HT1080 (cell line): ENCODE measurements at places on chromosomes 5 and 9. TPM values are rescaled to one million over a fixed set of nuclear protein-coding genes. Genes with fewer than 3 reads are reported as not detected.

IL3 gene
- total RNA-seq: not detected in 2 replicates

DNA sequence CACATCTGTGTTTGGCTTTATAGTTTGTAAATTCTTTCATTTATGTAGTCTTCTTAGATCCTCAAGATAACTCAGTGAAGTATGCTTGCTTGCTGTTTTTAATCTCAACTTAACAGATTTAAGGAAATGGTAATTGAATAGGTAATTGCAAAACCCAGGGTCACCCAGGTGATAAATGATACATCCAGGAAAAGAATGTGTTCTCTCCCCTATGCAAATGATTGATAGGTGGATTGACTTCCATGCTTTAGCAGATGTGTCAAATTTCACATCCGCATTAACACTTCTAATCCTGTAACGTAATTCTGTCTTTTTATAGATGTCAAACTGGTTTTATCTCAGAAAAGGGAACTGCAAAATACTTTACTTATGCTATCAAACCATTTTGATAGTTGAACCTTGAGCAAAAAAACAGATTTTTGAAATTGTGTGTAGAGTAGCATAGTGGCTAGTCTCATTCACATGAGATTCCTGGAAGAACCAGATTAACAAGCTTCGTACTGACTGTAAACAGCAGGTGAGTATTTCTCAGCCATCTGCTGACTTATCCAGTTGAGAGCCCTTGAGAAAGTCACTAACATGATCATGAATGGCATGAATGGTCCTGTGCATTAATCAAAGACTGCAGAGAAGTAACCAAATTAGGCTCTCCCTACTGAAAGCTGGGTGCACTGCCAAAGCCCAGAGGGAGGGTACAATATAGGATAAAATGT lies 86.7 kb upstream of the PAM start:
- DNase-seq: no peak

DNA sequence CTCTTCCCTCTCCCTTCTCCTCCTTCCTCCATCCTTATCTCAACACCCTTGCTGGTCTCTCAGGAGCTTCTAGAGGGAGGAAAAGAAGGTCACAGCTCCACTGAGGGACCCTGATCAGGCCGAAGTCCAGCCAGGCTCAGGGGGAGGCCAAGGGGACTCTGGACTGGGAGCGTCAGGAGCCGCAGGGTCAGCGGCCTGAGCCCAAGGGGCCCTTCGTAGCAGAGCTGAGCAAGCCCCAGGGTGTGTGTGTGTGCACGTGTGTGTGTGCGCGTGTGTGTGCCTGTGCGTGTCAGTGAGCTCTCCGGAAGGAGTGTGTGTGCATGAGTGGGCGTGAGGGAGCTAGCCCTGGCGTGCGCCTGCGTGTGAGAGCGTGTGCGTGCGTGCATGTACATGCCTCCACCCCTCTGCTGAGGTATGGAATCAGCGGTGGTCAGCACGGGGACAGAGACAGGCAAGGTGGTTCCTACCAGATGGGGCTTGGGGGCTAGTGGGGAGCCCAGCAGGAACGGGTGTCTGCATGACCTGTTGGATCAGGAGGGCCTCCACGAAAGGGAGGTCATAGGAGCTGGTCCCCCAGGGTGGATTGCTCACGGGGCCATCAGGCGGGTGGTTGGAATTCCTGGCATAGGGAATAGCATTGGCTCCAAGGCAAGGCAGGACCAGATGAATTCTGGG lies 10.0 kb upstream of the AGPAT2 start:
- no peak for DNase-seq

DNA sequence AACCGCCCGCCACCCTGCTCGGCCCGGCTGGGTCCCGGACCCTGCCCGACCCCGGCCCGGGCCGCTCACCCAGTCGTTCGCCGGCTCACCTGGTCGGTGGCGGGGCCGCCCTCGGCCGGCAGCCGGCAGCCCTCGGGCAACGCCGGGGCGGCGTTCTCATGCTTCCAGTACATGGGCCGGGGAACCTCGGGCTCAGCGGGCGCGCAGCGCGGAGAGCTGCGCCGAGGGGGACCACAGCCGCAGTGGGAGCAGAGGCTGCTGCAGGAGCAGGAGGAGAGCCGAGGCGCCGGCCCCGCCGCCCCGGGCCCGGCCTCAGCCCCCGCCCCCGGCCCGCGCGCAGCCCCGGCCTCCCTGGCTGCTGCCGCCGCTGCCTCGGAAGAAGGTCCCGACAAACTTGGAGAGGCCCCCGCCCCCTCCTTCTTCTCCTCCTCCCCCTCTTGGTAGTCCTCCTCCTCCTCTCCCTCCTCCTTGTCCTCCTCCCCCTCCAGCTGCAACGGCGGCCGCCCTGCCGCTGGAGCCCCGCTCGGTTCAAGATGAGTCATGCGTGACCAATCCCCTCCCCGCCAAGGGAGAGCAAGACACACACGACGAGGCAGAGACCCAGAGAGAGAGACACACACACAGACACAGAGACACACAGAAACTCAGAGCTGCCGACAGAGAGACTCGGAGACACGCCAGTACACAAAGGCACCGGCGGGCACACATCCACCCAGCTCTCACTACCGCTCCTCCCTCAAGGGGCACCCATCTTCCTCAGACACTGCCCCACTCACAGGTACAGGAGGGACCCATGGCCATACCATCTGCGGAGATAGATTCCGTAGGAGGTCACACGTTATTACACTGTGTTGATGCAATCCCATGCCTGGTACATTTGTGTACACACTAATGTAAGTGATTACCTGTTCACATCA lies at the start of gene LHX6:
TSS of gene LHX6 (minus strand) at position 390 of the 917 bp plus-strand sequence. CDS start at position 173, 217 bp downstream.
- peak; percentile 36 for DNase-seq

DNA sequence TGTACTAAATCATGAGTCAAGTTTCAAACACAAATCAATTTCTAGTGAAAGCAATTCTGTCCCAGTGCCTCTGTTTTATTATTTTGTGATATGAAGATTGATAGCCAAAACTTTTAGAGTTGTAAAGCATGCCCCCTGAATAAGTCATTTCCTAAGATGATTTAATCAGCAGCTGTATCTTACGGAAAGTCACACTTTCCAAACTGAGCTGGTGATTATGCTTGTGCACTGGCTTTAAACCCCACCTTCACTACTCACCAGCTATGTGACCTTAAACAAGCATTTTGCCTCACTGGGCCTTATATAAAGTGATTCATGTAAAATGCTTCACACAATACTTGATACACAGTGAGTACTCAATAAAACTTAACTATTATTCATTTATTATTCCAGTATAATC lies 78.1 kb downstream of the EDIL3 start:
- no peak for DNase-seq
